Pons (tissue), 1 donor: ENCODE measurements at places on chromosomes 4 and X.

DNA sequence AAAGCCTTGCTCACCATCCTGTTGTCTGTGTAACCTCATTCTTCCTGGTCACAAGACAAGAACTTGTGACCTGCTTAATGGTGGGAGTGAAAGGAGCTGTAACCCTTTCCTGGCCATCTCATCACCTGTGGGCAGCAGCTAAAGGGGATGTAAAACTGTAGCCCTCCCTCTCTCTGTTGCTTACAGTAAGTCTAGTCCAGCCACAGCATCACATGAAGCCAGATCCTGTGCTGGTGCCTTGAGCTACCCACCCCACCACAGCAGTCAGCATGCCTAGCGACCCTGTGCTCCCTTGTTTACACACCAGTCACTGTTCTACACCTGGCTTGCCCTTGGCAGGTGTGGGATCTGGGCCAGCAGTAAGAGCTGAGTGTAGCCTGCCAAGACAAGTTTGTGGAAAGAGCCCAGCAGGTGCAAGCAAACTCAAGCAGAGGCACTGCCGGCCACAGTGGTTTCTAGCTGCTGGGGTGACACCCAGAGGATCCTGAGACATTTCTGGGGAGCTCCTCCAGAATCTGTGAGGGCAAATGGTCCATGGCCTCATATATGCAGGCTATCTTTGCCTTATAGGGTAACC is 41.0 kb downstream of the UGT2B28 start:
- DNase-seq = no peak

DNA sequence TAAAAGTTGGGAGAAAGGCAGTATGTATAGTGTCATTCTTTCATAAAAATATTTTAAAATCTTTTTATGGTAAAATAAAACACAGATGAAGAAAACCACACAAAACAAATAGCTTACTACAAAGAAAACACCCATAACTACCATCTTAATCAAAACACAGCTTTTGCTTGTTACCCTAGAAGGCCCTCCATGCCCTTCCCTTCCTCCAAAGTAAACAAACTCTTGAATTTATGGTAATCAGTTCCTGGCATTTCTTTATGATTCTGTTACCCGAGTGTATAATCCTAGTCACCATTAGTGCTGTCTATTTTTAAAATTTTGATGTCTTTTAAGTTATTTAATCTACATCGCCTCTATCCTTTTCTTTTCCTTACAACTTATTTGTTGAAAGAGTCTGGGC is 170.9 kb downstream of the APBB2 start:
- DNase-seq = no peak

- DNase-seq = no peak
Observed at GRCh38 chr4:170887396-170887795, 797.6 kb upstream of the AADAT start.

- no peak for DNase-seq
Observed at GRCh38 chr4:8046925-8047541, 107.4 kb upstream of the AFAP1 start.

DNA sequence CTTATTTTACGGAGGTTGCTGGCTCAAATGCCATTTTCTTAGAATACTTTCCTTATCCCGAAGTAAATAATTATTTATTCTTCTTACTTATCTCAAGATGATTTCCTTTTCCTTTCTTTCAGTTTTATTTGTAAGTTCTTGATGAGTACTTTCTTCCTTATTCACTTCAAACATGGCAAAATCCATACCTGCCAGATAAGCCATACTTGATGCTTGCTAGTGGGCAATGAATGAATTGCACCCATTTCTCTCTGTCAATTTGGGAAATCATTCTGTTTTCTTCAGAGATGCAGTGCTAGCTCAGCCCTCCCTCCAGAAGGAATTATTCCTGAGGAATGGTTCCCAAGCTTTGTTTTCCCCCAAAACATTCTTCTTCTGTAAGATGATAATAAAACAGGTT is 598.3 kb downstream of the SPRY1 start:
- DNase-seq = no peak

DNA sequence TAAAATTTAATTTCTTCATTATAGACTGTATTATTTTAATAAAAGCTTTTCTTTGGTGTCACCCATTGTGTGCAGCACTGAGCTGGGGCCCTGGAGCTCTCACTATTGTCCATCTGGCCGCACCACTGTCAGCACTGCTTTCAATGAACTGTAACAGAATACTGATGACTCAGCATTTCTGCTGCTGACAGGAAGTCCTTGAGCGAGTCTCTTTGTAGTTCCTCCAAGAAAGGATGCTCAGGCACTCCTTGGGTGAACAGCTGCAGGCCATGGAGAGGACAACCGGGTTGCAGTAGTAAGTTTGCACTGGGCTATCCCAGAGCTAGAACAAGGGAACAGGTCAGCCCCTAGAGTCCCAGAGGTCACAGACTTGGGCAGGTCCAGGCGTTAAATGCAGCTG is 81.6 kb downstream of the SORBS2 start:
- no peak for DNase-seq

DNA sequence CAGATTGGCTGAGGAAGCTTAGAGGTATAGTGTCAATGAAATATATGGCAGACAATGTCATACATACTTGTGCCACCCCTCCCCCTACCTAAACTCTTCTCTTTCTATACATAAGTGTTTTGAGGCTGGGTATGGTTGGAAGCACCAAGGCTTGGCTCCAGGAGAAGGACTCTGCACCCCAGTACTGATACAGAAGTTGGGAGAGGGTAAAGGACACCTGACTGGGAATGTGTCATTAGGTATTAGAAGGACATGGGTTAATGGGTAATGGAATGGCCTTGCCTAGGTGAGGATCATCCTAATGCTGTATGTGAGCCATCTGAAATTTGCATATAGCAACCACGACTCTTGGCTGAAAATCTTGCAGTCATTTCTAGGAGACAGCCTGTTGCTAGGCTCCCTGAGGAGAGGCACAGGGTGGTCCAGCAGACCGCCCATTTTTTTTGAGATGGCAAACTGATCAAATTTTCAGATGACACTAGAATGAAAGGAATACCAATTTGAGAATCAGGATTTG is 26.8 kb upstream of the AP1S2 start:
- DNase-seq = no peak

DNA sequence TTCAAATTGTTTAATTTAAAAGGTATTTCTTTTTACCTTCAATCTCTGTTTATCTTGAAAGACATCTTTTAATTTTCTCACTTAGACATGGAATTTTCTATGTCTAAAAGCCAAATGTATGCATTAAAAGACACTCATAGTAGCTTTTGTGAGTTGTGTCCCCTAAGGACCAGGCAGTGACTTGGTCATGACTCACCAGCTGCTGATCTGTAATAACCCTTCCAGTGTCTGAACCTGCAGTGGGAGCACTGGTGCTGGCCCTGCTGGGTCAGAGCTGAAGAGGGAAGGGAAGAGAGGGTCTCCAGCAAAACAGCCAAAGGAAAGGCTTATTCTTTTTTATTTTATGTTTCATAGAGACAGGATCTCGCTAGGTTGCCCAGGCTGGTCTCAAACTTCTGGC is 31.1 kb upstream of the SH3D19 start:
- no peak for DNase-seq

DNA sequence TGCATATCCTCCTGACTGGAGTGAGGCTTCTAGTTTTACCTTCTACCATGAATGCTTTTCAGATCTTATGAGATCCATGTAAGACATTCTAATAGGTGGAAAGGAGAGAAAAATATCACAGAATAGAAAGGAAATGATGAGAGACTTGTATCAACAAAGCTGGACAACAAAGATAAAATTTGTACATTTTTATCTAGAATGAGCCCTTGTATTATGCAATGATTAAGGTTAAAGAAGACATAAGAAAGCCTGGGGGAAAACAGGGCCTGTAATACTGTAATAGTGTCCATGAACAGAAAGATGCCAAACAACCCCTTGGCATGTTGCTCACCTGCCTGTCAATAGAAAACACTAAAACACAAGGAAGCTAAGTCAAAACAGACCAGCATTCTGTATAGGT is 44.2 kb upstream of the SCRG1 start:
- no peak for DNase-seq

DNA sequence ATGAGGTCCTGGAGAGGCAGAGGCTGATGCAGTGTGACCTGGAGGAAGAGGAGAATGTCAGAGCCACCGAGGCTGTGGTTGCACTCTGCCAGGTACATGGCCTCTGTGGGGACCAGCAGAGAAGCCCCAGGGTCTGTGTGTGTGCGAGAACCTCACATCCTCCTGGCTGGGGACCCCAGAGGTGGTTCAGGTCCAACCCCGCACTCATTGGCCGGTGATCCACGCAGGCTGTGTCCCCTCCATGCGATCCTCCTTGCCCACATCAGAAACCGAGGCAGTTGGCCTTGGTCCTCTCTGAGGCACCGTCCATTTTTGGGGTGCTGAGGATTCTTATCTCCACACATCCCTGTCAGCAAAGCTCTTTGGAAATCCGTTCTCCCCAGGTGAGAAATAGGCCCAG is 45.3 kb downstream of the EVC start:
- DNase-seq = no peak

DNA sequence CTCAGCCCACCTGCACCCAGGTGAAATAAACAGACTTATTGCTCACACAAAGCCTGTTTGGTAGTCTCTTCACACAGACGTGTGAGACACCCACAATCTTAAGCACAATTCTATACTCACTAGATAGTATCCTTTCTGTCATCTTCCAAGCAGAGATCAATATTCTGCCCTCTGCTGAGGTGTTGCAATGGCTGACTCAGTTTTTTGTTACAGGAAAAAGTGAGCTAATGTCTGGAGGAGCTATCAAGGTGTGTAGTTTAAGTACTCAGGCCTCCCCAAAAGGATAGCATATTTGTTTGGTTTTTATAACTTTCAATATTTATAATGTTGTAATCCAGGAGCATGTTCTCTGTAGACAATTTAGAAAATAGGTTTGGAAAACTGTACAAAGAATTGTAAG is 775.2 kb upstream of the POU3F4 start:
- no peak for DNase-seq

DNA sequence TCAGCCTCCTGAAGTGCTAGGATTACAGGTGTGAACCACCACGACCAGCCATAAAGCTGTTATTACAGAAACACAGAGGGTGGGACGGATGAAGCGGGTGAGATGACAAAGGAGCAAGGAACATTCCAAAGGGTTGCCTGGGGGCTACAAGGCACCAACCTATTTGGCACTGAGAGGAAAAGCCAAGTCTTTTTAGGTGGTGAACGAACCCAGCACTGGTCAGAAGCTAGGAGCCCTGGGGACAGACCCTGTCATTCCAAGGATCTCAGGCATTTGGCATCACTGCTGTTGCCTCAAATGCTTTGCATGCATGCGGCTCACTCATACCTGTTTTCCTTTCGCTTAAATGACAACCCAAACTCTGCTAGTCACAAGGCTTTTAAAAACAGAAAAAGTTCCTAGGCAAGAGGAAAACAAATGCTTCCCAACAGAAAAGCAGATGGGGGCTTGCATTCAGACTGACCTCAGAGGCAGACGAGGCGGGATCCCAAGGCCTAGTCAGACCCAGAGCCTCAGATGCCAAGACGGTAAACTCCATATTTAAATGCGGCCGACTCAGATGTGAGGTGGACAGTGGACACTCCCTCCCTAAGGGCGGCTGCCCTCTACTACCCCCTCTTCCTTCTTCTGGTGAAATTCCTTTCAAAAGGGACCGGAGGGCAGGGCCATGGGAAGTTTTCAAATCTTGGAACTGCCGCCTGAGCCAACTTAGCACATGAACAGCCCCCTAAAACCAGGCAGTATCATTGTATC is 4.5 kb downstream of the MAP7D2 start:
- DNase-seq = no peak

DNA sequence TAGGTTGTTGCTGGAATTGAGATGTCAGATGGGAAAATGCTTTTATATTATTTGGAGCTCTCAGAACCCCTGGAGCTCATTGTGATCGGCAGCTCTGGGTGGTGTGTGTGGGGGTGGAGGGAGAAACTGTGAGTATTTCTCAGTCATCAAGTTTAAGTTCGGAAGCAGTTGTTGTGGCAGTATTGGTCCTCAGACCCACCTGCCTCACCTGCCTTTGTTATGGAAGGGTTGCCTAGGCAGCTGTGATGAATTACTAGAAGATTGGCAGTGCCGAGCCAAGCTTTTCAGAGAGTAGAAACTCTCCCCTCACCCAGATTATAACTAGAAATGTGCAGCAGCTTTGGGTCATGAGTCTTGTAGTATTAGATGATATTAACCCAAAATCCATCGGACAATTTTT is 9.5 kb downstream of the IGSF1 start:
- DNase-seq = no peak
